ENCODE measurements at places on chromosomes 5 and 9.

GRCh38 chr5:86760661-86761060, 142.9 kb downstream of the COX7C start:
- no peak for DNase-seq

GRCh38 chr5:67283275-67283987, 86.8 kb upstream of the CD180 start:
- DNase-seq, result no peak

GRCh38 chr9:20472342-20473045, 149.8 kb downstream of the MLLT3 start:
- no peak for DNase-seq

DNA sequence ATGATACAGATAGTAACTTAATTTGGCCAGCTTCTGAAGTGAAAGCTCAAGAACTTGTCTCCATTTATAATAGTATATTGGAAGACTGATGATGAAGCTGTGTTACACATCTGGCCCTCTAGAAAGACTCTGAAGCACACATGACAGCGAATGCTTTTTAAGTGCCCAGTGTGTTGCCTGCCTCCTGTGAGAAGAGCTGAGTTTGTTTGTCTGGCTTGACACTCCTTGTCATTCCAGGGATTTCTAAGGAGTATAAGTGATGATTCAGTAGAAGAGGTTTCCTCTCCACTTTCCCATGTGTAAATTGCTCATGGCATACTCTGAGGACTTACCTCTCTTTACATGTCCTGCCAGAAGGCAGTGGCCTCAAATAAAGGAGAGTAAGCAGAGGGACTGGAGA, 30.4 kb upstream of the LRRTM2 start:
- DNase-seq, result no peak

DNA sequence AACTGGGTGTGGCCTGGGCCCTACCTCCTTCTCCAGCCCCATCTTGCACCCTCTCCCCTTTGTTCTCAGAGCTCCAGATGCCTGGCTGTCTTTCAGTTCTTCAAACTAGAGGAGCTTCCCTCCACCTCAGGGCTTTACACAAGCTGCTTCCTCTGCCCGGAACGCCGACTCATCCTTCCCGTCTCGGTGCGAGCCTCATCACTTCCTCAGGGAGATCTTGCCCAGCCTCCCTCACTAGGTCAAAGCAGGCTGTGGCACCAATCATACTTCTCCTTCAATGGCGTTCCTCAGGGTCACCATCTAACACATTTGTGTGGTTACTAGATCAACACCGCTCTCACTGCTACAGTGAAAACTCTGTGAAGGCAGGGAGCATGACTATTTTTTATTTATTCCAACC, 56.2 kb upstream of the ZSWIM6 start:
- peak; percentile 44 for DNase-seq

- DNase-seq, result no peak
Measured at GRCh38 chr5:9483243-9483642, 62.6 kb downstream of the SEMA5A start.

DNA sequence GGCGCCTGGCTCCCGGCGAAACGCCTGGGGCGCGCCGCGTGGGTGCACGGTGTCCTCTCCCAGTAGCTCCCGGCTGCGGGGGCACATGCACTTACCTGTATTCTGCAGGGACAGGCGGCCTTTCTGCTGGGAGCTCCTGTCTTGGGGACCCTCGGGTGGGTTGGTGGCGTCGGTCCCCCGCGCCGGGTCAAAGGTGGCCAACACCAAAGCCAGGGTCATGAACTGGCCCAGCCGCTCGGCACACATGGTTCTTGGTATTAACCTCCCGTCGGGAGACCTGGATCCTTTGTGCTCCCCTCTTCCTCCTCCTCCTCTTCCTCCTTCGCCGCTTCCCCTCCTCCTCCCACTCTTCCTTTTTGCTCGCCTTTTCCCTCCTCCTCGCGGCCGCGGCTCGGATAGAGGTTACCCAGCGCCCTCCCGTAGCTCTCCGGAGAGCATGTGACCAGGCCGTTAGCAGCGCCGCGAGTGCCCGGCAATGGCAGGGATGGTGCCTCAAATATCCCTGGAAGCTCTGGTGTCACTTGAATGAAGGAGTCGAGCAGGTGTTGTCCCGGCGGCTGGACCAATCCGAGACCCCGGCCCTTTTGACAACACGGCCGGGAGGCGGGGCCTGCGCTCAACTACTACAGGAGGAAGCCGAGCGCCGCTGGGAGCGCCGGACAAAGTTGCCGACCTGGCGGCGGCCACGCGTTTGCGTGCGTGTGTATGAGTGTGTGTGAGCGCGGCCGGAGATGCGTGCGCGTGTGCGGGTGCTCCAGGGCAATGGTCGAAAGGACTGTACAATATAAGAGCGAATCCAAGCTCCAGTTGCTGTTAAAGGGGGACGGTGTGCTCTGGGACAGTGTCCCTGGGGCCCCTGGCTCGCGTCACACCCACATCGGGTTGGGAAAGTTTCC, at the start of gene STC2:
TSS of gene STC2 (minus strand) at position 467 of the 896 bp plus-strand sequence. CDS start at position 246, 221 bp downstream.
- DNase-seq, result peak; percentile 80

DNA sequence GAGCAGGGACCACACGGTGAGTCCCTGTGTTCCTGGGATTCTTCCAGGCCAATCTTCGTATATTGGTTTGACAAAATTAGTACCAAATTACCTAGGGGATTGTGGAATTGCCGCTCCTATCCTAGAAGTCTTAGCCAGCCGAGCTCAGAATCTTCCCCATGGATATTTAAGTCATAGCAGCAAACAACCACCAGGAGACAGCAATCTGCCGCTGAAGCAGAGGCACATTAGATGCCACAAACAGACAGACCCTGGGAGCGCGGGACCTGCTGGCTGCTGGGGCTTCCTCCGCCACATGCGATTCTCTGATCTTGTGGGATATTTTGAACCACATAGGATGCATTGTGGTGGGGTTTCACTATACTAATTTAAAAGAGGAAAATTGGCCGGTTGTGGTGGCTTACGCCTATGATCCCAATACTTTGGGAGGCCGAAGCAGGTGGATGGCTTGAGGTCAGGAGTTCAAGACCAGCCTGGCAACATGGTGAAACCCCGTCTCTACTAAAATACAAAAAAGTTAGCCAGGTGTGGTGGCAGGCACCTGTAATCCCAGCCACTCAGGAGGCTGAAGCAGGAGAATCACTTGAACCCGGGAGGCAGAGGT, 31.7 kb upstream of the ZBTB43 start:
- no peak for DNase-seq

DNA sequence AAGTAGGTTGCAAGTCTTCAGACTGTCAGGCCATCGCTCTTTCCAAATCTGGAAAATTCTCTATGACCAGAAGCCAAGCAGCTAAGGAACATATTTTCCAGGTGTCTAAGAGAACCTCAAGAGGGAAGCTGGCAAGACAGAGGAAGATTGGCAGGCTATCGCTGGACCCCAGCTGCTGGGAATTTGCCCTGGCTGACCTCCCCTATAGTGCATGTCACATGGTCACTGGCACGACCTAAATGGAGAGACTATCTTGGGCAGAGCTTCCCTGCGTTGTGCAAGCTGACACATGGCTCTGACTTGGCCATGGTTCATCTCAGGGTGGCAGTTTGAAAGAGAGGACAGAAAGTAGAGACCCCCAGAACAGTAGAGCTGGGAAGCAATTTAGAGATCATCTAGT, 104.9 kb upstream of the ZNF618 start:
- no peak for DNase-seq

DNA sequence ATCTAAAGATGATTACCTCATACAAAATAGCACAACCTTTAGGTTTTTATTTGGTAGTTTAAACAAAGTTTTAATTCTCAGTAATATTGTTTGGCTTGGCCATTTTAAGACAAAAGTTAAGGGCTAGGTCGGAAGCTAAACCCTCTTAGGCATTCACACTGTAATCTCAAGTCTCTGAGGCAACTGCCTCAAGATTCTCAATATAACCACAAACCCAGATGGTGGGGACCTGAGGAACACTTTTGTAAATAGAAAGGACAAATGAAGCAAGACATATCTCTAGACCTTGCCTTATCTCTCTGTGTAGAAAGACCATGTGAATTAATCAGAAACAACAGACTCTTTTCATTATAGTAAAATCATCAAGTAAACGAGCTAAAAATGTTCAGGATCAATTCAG, 500.2 kb upstream of the CDH6 start:
- no peak for DNase-seq

GRCh38 chr5:80182809-80183580, 72.9 kb downstream of the SERINC5 start:
- no peak for DNase-seq

DNA sequence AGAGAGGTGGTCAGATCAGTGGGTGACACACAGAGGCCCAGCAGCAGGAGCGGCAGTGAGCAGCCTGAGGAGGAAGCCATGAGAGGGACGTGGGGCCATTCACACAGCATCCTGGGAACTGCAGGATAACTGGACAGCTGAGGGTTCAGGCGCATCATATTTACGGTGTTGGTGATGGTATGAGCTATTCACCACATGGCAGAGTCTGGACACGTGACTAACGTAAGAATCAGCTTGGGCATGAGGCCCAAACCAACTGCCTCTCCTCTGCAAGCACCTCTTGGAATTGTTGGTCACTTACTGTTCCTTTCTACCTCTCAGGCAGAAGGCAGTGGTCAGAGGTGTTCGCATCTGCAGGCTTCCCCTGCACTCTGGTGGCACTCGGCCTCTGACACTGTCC, 141.1 kb downstream of the ENTREP1 start:
- no peak for DNase-seq

DNA sequence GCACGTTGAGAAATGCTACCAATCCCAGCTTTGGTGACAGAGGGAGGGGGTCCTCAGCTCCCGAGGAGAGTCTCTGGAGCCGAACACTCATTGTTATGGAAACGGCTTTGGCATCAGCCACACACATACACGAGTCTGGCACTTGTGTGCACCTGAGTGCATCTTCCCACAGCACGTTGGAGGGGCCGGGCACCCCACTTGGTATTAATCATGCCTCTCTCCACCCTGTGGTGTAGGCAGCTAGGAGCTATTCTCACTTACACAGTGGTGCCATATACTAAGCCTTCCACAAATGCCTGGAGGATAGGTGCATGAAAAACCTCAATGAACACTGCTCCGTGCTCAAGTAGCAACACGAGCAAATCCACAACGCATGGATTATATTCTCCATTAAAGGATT, 133.9 kb upstream of the PANK3 start:
- DNase-seq, result no peak

- no peak for DNase-seq
Measured at GRCh38 chr5:28603869-28604268, 1565.5 kb upstream of the CDH9 start.

DNA sequence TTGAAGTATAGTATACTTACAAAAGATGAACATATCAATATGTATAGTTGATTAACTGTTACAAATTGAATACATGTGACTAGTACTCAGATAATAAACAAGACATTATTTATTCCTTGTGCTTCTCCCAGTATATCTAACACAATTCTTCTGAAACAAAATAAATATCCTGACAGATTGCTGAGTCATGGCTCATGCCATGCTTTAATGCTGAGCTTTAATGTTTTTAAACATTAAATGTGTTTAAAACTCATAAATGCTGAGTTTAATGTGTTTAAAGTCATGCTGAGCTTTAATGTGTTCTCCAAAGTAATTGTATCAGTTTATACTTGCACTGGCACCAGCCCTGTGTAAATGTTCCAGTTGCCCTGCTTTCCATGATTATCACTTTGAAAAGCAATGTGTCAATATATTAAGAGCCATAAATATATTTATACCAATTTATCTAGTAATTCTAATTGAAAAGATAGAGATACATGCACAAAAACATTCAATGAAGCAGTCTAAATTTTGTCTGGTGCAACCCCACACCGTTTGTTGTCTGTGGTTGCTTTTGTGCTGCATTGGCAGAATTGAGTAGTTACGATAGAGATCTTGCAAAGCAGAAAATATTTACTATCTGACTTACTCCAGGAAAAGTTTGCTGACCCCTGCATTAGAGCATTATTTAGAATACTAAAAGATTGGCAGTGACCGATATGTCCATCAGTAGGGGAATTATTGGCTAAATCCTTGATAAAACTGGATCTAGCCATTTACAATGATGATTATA, 15.7 kb downstream of the KIAA1958 start:
- DNase-seq, result no peak

DNA sequence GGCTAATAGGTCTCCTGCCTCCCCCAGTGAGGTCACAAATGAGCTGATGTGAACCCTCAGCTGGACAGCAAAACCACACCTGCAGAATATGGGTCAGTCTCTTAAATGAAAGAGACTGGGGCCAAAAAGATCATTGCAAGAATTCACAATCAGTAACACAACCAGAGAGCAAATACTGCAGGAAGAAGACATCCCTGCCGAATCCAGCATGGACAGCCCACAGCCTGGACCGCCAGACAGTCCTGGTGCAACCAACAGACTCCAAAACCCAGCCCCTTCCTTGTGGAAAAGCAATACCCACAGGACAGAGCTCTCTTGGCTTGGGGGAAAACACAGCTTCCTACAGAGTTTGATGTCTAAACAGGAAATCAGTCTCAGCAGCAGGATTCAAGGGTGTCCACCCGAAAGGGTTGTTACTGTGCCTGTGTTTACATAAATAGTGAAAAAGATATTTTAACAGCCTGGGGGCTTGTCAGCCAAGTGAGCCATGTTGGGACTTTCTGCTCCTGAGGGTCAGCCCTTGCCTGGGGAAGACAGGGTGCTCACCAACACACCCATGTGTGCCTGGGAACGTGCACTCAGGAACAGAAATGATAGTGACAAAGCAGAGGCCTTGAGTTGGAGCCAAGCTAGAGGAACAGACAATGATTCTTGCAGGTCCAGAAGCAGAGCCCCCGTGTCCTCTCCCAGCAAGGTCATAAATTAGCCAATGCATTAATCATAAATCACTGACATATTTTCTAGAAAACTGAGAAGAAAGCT, 106.2 kb downstream of the SEMA5A start:
- no peak for DNase-seq

DNA sequence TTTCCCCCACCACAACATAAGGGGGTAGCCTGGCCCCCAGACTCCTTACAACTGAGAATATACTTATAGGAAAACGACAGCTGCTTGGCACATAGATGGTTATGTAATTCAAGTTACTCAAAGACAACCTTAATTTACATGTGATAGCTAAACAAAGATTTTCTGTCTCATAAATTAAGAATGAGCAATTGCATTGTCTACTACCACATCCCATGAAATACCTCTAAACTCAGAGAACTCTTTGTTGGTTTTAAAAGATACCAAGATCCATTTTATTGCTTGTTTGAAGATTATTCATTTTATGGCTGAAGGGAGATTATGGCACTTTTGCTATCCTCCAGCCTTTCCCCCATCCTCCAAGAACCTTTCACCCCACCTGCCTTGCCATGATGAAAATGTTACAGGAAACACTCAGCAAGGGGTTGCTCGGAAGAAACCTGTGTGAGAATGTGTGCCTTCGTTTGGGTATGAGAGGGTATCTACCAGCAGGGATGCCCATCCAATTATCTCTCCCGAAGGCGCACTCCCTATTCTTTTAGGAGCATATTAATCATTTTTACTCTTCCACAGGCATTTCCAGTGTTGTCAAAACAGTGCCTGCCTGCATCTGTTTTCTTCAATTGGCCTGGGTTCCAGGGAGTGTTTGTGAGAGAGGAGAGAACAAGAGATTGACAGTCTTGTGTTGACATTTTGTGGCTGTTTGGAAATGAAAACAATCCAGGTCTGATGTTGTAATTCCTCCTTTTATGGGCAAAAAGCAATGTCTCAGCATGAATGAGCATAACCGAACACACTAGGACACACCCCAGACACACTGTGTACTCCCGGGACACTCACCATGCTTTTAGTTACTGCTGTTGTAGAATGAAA, 208.0 kb upstream of the ANKRD55 start:
- DNase-seq, result peak; percentile 89

GRCh38 chr9:124183772-124184171, 74.0 kb upstream of the NEK6 start:
- DNase-seq, result no peak

GRCh38 chr5:516338-516925, 7.8 kb downstream of the SLC9A3 start:
- DNase-seq, result no peak

GRCh38 chr5:137205231-137206027, 293.7 kb downstream of the SPOCK1 start:
- no peak for DNase-seq

All from fibroblast of the conjunctiva (primary cell).